ENCODE measurements at places on chromosomes 5 and 9.
A peak's percentile ranks its signal among the peaks of the same experiment; 100 is the strongest.

DNA sequence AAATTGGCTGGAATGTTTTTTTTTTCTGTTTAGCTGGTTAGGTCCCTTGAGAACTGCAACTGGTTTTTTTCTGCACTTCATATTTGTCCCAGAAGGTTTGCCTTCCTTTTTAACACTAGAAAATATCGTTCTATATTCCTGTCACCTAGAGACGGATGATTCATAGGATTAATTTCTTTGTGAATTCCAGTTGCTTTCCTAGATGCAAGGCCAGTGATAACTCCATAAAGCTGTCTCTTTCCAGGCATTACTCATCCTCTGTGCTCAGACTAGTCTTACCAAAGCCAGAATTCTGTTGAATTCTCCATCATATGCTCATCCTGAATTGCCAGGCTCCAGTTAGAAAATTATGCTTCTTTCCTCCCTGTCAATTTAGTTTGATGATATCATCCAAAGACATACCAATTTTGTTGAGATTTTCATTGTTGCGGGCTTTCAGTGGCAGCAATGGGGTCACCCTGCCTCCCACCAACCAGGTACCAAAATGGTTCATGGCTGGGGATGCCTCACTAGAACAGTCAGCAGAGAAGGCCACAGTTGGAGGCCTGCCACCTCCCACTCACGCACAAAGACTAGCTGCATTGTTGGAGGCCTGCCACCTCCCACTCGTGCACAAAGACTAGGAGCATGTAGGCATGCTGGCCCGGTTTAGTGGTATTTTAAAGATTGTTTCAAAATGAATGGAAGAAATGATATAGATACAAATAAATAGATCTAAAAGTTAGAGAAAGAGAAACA is 8.5 kb downstream of the BAAT start:
- DNase-seq, result no peak

GRCh38 chr5:74196233-74196632 is 444.3 kb downstream of the ENC1 start:
- DNase-seq, result no peak

DNA sequence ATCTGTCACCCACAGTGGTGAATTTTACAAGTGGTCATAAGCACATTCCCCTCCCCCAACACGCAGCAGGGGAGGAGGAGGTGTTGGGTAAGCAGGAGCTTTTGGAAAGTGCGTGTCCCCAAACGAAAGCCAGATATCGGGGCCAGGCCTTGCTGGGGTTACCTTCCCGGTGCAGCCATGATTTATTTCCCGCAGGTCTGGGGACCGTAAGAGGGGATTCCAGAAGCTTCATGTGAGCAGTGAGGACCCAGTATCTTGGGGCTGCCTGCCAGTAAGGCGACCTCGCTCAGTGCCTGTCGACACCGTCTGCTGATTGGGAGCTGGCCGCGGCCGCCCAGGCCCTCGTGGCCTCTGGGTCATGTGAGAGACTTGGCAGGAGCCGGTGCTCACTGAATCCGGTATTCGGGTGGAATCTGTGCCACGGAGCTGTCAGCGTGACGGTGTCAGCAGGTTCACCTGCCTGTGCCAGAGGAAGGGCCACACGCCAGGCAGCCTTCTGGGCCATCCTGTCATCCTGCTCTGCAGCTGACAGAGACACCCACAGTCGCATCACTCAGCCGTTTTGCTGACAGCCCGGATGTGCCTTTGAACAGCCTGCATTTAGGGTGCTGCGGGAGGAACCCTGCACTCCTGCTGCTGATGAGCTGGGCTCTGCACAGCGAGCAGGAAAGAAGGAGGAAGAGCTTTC is 37.3 kb downstream of the SEC61B start:
- no peak for DNase-seq

DNA sequence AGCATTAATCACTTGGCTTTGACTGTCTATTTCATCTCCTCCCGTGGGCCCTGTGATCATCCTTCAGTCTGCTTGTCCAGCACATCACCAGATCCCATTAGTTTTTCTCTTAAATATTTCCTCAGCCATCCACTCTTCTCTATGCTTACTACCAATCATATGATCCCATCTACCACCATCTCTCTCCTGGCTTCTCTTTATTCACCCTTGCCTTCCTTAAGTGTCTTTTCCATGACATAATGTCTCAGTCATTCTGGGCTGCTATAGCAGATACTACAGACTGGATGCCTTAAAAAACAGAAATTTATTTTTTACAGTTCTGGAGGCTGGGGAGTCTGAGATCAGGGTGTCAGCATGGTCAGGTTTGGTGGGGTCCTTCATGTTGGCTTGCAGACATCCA is 208.4 kb upstream of the PPP1R2B start:
- no peak for DNase-seq

- no peak for DNase-seq
Observed at GRCh38 chr9:32706725-32707100, 71.2 kb upstream of the TAF1L start.

GRCh38 chr5:164312801-164313200 is 807.4 kb downstream of the MAT2B start:
- no peak for DNase-seq

GRCh38 chr9:107933097-107933496 is 443.5 kb upstream of the KLF4 start:
- DNase-seq, result no peak

DNA sequence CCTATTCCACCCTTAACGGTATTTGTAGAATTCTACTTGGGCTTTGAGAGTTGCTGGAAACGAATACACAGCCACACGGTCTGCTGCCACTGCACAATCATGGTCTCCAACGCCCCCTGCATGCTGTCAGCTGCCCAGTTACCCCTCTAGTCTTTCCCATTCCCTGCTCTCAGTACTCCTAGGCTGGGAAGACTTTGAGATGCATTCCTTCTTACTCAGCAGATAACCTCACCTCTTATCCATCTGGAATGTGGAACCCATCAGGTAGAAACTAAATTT is 92.8 kb downstream of the ANKH start:
- DNase-seq, result no peak

- no peak for DNase-seq
Observed at GRCh38 chr5:140926443-140927227, 536 bp downstream of the PCDHAC1 start.

DNA sequence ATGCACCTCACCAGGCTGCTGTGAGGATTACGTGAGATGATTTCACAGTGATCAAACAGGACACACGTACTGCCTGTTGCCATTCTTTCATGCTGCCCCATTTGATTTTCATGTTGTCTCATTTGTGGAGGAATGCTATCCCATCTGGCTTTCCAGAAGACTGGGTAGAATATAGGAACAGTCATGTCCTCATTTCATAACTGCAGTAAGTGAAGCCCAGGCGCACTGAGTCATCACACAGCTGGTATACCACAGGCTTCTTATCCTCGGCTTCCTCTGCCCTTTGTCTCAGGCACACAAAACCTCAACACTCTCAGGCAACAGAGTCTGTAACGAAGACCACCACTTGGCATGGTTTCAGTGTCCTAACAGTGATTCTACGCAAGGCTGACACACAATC is 62.3 kb downstream of the LHFPL2 start:
- DNase-seq, result peak; percentile 90

- DNase-seq, result no peak
Observed at GRCh38 chr9:112905084-112905483, 14.4 kb upstream of the SLC46A2 start.

DNA sequence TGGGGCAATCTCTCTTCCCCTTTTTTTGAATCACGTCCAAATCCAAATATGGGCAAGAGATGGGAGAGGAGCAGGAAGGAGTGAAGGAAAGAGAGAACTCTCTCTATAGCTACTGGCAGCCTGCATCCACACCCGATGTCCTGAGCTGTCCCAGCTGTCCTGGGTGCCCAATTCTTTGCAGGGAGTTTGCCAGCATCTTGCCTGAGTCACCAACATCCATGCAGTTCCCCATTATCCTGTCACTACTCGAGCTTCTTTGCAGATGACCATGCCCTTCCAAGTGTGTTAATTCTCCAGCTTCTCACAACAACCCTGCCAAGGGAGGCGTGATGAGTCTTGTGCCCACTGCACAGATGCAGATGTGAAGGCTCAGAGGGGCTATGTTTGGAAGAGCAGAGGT is 127.1 kb downstream of the NSG2 start:
- DNase-seq, result no peak

DNA sequence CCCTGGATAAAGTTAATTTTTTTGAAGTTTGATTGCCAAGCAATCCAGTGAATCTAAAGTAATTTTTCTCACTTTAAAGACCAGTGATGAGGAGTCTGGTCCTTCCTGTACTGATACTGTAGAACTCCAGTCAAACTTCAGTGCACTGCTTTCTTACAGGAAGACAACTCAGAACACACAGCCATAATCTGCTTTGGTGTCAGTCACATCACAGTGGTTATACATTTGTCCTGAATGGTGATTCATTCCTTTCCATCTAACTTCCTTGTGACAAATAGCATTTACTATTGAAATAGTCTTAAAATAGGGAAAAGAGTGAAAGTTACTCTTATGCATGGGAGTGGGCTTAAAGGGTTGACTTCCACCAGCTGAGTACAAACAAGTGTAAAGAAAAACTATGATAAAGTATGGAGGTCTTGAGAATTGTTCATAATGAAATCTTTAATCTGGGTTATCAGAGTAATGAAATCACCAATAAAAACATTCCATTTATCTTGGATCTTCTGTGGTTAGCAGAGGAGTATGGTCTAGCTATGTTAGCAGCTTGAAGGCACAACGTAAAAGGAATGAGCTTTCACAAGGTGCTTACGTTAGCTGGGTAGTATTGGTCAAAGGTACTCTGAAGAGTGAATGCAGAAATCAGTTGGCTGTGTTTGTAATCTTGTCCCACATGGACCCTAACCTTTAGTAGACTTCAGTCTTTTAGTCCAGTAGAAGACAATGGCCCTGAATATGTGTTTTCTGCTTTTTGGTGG is 41.5 kb downstream of the DCP2 start:
- no peak for DNase-seq

DNA sequence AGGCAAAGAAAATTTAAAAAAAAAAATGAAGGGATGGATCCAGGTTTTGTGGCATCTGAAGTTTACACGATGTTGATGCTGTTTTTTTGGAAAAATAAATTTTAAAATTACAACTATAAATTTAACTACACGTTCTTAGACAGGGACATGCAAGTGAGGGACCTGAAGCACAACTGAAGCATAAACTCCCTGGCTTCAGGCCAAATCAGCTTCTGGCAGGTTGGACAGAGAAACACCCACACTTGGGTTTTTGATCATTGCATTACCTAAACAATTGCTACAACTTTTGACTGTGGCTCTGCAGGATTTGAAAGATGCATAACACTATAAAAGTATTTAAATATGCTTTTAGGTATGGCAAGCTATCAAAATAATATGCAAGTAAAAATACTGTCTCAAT is 1318.3 kb upstream of the DMAC1 start:
- no peak for DNase-seq

DNA sequence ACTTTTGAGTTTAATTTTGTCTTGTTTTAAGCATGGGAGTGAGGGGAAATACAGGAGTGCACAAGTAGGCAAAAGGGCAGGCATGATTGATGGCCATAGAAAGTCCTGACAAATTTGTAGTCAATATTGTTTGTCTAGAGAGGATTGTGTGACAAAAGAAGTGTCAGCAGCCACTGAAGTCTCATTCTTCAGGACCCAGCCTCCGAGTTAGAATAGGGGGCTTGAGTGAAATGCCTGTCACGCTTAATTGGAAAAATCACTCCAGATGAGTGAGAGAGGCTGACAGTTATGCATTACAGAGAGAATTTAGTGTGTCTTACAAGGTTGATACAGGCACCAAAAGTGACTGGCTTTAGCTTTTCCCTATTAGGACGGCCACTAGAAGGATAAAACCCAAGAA is 81.9 kb upstream of the RPS23 start:
- no peak for DNase-seq

GRCh38 chr9:2837915-2838314 is 6.0 kb downstream of the PUM3 start:
- DNase-seq, result no peak

- DNase-seq, result no peak
Observed at GRCh38 chr9:121819428-121820231, 168.2 kb downstream of the DAB2IP start.

GRCh38 chr5:169832304-169832703 is 148.0 kb downstream of the INSYN2B start:
- no peak for DNase-seq

- no peak for DNase-seq
Observed at GRCh38 chr5:172102218-172102870, 85.7 kb downstream of the STK10 start.

GRCh38 chr5:2727550-2727949 is 23.9 kb downstream of the IRX2 start:
- DNase-seq, result no peak

DNA sequence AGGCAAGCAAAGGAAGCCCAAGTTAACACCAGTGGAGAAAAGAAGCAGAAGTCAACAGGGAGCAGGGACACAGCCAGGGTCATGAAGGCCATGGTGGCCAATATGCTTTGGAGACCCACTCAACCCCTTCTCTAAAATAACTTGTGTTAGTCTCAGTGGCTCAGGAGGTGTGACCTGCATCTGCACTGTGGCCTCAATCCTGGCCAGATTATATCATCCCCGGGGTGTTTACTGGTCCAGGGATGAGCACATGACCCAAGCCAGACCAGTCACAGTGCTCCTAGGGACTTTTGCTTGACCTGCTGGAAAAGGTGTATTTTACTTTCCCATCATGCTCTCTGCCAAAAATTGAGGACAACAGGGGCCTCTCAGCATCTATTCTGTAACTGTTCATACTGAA is 105.2 kb downstream of the DPYSL3 start:
- DNase-seq, result no peak

- no peak for DNase-seq
Observed at GRCh38 chr9:89374176-89374575, 55.9 kb downstream of the SECISBP2 start.

DNA sequence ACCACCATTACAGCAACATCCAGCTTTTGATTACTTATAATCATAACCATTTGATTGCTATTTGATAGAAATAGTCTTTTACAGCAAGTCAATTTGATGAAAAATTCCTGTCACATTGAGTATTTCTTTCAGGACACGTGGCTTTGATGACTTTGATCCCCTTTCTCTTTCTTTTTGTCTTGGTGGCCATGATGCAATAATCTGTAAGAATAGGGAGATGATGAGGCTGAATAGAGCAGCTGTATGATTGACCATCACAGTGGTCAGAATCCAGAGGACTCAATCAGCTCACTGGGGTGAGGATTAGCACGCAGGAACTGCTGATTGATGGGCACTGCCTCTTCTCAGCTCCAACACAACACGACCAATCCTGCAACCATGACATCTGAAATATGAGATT is 262.7 kb downstream of the PARP8 start:
- no peak for DNase-seq

DNA sequence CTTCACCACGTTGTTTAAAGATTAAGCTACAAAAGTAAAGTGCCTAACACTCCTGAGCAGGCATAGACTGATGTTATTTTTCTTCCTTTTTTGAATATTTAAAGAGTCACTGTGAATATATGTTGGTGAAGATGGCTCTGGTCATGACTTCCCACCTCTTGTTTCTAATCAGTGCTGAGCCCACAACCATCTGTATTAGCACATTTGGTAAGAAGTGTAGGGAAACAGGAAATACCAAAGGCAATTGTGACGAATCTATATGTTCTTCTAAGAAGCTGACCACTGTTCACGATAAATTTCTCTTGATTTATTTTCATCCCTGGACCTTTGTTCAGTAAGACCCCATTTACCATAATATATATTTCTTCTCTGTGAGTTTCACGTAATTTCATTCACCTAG is 108.3 kb upstream of the PCA3 start:
- no peak for DNase-seq

GRCh38 chr5:176396330-176396729 is 7.8 kb downstream of the HIGD2A start:
- no peak for DNase-seq

Measured in AG09319 (cell line).